ENCODE measurements at places on chromosomes 2 and 18.
A peak's percentile ranks its signal among the peaks of the same experiment; 100 is the strongest.

- DNase-seq, result peak; percentile 44
Measured at GRCh38 chr2:207046724-207047123, 107.4 kb downstream of the CPO start.

DNA sequence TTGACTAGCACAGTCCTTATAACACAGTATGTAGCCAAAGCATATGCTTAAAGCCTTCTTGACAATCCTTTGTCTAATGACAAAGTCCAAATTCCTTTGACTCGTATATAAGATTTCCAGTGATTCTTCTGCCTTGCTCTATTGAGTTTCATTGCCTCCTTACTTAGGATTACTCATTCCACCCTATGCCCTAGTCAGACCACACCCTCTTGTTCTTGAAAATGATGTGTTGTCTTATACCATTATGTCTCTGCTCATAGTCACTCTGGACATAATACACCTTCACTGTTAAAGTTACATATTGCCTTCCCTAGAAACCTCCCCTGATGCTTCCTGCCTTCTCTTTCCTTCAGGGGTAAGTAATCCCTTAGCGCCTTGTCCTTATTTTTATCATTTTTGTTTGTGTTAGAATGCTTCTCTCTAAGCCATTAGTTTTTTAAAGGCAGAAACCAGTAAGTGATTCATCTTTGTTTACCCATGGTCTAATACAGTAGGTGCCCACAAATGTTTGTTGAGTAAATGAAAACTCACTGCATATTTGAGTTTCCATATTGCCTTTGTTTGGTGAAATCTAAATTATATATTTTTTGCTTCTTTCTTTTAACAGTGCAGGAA, 19.3 kb downstream of the GPD2 start:
- DNase-seq, result no peak

DNA sequence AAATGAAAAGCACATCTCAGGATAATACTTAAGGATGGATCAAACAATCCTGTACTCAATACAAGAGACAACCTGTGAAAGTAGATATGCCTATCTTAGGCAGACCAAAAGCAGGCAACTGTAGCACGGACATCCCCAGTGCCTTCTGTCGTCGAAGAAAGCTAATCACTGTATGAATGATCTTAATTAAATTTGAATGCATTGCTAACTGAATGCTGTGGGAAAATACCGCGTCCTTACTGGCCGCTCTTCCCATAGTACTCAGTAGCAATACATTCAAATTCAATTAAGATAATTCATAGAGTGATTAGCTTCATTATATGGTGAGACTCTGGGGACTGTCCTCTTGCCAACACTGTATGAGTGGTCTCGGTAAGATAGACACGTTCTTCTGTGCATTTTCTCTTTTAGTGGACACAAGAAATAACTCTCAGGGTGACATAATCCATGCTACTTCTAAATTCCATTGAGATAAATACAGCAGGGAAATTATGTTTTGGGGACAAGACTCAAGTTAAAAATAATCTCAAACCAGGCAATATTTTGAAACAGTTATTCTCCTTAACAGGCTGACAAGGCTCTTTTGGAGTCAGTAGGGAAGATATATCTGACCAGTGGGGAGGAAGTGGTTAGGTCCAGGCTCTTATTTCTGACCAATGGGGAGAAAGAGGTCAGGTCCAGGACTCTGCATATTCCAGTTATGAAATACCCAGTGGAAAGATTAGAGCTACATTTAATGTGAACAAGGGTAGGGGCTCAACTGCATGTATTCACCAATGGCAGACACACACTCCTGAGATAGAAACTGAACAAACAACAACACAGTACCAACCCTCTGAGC, 97.3 kb downstream of the DOCK10 start:
- no peak for DNase-seq

DNA sequence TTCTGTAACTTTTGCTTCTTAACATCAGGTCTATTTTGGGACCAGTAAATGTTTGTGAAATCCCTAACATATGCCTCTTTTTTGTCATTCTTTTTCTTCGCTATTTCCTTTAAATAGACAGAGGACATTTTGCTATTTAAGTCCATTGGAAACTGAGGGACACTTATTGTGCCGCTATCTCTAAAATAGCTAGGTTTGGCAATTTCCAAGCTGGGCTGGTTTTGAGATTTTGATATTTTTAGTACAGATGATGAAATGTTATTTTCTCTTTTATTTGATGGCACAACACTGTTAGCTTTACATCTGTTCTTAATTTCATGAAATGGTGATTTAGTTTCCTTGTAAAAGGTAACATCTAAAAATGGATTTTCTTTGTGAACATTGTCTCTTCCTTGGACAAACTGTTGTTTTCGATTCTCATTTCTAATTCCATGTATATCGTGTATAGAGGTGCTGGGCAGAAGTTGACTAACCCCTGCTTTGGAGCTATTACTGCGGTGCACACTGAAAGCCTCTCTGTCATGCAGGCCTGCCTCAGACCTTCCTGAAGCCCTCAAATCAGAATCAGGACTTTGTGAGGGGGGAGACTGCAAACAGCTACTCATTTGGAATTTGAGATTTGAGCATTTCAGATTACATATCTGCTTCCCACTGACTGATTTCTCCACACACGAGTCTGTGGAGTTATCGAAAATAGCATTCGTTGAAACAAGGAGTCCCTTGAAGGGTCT, 594 bp downstream of the RAD51AP2 start:
- DNase-seq, result no peak

DNA sequence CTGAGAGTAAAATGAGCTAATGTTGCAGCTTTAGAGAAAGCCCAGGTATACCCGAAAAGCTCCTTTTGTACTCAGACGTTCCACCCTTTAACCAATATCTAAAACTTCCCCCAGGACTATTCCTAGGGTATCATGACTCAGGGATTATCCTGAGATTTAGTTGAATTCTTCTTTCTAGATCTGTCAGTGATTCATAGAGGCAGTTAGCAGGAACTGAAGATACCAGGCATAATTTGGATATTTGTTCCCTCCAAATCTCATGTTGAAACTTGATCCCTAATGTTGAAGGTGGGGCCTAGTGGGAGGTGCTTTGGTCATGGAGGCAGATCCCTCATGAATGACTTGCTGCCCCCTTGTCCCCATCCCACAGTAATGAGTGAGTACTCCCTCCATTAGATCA, 161.2 kb upstream of the LRP1B start:
- no peak for DNase-seq

- DNase-seq, result no peak
Measured at GRCh38 chr2:237575869-237576862, 9.8 kb downstream of the PRLH start.

GRCh38 chr2:2787301-2787907, 456.3 kb upstream of the MYT1L start:
- no peak for DNase-seq

DNA sequence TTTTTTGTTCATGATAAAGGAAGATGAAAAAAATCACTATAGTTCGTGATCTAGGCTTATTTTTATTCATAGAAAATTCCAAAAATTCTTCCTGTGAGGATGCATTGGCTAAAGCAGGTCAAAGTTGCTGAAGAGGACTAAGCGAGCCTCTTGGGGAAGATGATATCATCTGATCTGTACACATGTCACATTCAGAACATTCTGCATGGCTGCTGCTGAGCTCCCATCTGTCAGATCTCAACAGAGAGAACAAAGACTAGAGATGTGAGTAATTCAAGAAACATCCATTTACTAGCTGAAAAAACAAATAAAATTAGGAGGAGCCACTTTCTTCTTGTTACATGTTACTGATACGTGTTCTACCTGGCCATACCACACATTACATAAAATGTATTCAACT, 518.6 kb upstream of the FSIP2 start:
- DNase-seq, result no peak

DNA sequence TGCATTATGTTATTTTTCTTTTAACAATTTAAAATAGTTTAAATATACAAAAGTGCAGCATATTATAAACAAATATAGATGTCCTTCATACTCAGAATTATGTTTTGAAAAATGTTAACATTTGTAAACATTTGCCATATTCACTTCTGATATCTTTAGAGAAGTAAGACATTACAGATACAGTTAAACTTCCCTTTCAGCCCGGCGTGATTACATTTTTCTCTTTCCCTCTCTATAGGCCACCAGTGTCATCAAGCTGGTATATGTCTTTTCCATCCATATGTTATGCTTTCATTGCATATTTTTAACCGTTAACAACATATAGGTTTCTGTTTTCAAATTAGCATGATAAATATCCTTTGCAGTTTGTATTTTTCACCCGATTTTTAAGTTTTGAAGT, 27.1 kb downstream of the TTC39C start:
- DNase-seq, result no peak

DNA sequence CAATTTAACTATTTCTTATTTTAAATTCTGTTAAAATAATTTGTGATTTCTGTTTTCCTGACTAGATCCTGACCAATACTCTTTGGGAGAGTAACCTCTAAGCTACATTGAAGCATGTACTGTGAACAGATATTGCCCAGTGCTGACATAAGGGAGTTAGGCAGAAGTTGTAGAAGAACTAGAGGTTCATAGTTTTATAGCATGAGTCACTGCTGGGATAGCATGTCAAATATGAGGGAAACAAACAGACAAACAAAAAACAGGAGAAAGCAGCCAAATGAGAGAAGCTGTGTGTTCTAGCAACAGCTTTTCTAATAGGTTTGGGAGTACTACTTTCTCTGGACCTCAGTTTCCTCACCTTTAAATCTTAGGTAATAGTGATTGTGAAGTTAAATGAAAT, 72.4 kb downstream of the CERS6 start:
- no peak for DNase-seq

DNA sequence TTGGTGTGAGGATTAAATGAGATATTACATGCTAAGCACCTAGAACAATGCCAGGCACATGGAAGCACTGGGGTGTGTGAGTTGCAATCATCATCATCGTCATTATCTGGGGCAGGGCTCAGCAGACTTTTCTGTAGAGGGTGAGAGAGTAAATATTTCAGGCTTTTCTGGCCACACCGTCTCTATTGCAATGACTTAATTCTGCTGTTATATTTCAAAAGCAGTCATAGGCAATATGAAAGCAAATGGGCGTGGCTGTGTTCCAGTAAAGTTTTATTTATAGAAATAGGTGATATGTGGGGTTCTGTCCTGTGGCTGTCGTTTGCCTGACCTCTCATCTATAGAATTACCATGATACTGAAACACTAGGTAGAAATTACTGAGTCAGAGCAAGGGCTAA, 60.6 kb downstream of the IL1R2 start:
- no peak for DNase-seq

DNA sequence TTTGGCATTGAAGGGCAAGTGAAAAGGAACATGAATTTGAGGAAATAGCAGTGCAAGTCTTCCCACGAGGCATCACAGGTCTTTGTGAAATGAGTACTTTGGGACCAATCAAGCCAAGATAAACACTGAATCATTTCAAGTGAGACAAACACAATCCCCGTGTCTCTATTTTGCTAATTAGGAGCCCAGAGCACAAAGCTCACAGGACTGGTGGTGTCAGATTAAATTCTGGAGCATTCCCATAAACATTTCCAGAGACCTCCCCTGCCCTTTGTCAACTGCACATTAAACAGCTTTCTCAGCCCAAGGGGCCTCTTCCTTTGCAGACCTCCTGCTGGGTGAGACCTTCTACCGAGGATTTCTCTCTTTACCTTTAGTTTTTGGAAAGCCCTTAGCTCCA, 50.7 kb downstream of the DAPL1 start:
- no peak for DNase-seq

GRCh38 chr2:182055993-182056392, 70.3 kb downstream of the PPP1R1C start:
- no peak for DNase-seq

- no peak for DNase-seq
Measured at GRCh38 chr2:240124651-240125030, 11.5 kb downstream of the COPS9 start.

GRCh38 chr2:22454826-22455485, 930.0 kb upstream of the KLHL29 start:
- DNase-seq, result no peak

DNA sequence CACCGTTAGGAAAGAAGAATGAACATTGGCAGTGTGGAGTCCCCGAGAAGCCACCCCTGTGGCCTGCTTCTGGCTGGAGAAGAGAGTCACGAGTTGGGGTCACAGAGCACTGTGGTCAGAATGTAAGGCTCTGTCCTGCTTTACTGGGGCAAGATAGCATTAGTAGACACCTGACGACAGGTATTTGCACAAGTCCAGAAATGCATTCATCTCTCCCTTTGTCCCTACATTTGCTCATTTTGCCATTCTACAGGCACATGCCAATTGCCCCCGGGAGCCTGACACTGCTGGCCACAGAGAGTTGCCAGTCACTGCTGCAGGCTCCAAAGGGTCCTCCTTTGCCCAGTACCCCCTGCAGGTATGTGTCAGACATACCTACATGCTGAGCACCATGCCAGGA, 133.3 kb downstream of the SMAD2 start:
- no peak for DNase-seq

DNA sequence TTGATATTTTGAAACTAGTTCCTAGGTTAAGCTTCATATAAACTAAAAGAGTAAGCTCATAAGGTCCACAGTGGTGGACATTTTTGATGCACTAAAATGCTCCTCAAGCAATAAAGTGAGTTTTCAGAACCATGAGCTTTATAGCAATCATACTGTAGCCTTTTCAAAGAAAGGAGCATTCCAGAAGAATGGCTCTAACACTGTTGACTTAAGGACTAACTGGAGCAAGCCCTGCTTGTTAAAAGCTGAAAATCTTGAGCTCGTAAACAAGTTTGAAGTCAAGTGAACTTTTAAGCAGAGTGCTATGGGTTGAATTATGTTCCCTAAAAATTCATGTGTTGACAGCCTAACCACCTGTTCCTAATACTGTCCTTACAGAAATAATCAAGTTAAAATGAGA, 38.0 kb downstream of the KYNU start:
- no peak for DNase-seq

DNA sequence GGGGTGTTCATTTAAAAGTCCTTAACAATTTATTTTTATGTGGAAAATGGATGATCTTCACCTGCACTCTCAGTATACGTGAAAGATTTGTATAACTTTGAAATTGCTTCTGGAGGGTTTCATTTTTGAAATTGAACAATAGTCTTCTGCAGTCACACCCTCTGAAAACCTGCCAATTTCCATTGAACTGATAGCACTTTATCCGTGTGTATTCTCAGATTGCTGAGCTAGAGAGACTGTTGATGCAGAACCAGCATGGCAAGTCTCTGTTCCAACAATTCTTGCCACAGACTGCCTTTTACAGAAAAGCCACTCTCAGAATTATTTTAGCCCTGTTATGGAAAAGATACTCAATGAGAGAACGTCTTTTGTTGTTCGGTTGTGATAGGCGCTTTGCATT, 6.6 kb upstream of the GULP1 start:
- no peak for DNase-seq

- DNase-seq, result no peak
Measured at GRCh38 chr2:47250586-47251403, 95.7 kb upstream of the STPG4 start.

- DNase-seq, result no peak
Measured at GRCh38 chr18:54086046-54086802, 138.2 kb downstream of the MBD2 start.

All from Karpas-422 (cell line).